ENCODE measurements at places on chromosomes 6 and 20.

DNA sequence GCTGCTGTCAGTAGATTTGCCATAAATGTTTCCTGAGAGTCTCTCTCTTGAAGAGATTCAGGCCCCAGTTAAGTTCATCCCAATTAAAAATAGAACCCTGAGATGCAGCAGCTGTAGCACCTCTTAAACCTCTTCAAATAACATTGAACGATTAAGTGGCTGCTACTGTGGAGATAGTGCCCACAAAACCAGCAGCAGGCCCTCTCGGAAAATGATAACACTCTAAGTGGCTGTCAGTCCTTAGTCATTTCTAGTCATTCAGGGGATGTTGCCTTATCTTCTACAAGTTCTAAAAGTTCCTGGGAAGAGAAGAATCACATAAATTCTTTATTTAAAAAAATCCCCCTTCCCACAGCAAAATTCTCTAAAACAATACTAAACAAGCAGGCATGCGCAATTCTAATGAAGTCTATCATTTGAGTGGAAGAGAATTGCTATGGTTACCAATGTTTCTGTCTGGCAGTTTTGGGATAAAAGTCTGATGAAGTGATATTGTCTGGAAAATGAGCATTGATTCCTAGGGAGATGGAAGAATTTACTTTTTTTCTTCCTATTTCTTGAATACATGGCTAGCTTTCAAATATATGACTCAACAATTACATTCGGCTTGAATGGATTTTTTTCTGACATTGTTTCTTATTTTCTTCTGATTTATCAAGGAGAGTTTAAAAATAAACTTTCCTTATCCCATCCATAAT is 131.9 kb downstream of the TRMT11 start:
- DNase-seq: no peak

DNA sequence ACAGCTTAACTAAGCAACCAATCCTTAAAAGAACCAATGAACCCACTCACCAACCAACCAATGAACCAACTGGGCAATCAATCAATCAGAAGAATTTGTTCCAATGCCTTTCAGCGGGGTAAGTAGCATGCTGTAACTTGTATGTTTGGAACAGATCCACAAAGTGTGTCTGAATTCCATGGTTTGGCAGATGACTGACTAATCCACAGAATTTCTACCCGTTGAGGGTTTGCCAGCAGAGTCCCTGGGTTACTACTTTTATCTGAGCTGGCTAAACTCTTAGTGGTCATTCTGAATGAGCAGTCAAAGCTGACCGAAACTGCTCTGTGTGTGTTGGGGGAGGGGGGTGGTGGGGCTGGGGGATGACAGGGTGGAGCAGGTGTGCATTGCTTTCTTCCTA is 125.0 kb upstream of the JAG1 start:
- DNase-seq: no peak

DNA sequence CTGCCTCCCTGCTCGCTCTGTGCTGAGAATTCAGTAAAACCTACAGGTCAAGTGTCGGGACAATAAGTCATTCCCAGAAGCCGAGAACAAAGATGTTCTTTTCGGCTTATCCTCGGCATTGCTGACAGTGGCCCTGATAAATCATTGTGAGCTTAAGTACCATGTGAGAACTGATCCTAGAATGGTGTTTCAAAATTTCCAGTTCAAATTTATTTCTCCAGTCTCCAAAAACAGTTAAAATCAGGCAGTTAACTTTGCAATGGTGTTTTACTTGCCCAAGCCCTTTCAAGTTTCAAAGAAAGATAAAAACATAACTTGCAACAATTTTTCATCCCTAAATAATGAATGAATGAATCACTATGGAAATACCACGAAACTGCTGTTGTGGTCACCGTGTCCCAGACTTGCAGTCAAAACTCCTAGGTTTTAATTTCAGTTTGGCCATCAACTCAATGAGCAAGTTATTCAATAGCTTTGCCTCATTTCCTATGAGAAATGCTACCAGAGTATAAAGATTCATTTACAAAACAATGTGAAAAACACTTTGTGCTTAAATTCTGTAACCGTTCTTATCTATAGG is 4.3 kb downstream of the ATP5F1E start:
- DNase-seq: no peak

DNA sequence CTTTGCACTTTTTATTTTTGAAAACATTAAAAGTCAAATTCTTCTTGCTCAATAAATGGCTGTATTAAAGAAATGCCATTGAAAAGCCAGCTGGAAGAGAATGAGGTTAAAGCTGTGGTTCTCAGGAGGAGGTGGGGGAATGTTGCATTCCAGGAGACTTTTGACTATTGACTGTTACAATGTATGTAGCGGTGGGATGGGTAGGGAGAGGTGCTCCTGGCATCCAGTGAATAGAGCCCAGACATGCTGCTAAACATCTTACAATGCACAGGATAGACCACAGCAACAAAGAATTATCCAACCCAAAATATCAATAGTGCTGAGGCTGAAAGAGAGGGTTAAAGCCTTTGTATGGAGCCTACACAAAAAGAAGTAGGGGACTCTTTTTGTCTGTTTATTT is 295.9 kb downstream of the NKAIN2 start:
- DNase-seq: no peak

DNA sequence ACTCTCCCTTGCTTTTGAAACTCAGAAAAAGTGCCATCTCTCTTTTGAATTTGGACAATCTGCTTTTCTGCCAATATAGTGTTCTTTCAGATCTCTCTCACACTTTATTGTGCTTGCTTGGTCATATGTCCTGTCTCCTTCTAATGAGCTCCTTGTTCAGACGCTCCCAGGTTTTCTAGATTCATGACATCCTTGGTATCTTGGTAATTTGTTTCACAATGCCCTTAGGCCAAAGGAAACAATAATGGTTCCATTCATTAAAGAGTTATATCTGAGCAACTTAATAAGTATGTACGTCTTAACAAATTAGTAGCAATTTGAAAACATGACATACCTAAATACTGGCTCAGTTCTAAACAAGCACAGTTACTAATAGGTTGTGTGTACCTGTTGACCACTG is 293.4 kb upstream of the SPTLC3 start:
- no peak for DNase-seq

DNA sequence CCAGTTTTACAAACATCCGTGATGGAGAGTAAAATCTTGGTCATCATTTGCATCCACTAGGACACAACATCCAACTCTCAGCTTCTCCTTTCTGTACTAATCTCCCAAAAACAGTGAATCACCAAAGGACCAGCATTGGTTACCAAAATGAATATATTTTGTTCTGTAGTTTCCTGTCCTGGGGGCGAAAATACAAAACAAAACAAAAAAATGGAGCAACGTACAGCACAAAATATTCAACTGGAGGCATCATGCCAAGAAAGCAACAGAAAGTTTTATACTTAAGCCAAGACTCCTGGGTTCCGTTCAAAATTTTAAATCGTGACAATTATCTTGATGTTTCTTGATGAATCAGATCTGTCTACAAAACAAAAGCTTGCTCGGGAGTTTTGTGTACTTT is 126.6 kb upstream of the CCDC28A start:
- DNase-seq: no peak

Measured in NCI-H1694 (cell line).